ENCODE measurements at places on chromosomes 1 and 21. TPM values are rescaled to one million over a fixed set of nuclear protein-coding genes. Genes with fewer than 3 reads are reported as not detected.

- no peak for DNase-seq
These were observed 4.5 kb downstream of the DLGAP3 start for GRCh38 chr1:34924759-34925555.

DNA sequence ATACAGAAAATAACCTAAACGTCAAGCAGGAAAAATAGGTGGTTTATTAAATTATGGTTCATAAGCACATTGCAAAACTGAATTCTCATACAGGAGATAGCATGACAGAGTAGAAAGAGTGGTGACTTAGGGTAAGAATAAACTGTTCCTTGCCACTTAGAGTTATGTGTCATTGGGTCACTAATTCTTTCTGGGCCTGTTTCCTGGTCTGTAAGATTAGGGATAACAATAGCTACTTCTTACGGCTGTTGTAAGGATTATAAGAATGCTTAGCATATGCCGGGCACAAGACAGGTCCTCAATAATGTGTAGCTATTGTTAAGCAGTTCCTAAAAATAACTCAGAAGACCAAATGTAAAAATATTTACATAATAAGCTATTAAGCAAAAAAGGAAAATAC is 24.2 kb downstream of the SNRNP40 start:
- no peak for DNase-seq

DNA sequence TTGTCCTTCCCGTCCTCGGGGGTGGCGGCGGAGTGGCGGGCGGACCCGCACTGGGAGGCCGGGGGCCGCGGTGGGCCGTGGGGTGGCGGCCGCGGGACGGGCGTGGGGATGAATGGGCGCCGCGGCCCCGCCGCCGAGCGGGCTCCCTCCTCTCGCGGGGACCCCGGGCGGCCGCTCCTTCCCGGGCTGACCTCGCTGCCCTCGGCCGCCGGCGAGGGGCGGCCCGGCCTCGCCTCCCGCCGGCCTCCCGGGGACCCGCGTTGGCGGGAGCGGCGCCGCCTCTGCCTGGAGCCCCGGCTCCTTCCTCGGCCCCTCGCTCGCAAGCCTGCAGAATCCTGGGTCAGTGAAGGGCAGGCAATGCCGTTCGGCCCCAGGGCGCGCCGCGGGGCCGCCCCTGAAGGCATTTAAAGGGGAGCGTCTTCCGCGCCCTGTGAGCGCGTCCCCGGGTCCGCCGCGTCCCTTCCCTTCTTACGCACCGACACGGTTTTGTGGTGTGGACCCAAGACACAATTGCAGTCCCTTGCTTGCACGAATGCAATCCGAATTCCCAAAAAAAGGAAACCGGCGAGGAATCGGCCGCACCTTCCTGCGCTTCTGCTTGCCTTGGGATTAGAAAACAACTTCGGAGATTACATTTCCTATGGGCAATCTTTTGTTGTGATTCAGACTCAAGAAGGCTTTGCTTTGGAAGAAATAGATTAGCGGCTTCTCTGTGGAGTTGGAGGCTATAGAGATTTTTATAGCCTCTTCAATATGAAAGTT is 776 bp downstream of the ITSN1 start:
- peak; percentile 58 for DNase-seq

GRCh38 chr1:112720800-112721199 is 5.7 kb upstream of the PPM1J start:
- DNase-seq = no peak

- DNase-seq = no peak
These were observed 116.8 kb upstream of the ATP1A1 start for GRCh38 chr1:116256286-116256649.

DNA sequence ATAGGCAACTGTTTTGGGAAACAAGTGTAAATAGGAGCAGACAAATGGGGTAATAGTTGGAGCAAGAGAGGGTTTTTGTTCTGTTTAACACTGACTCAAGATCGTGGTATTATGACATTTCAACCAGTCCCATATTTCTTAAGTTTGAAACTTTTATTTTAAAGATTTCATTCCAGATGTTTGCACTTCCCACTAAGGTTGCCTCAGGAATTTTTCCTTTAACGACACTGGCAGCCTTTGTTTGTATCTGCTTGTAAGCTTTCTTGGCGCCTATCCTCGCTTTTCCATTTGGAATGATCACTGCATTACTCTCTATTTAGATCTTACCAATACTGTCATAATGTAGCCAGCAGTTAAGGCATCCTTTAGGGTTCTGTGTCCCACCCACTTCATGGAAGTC is 67.7 kb downstream of the ALG6 start:
- no peak for DNase-seq

DNA sequence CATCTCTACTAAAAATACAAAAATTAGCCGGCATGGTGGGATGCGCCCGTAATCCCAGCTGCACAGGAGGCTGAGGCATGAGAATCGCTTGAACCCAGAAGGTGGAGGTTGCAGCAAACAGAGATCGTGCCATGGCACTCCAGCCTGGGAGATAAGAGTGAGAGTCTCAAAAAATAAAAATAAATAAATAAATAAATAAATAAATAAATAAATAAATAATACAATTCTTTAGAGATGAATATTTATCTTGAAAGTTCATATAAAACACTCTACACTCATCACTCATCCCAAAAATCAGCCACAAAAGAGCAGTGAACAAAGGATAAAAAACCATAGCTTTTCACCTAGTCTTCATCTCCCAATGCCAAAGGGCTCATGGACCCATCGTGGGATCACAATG is 162.2 kb upstream of the C8B start:
- no peak for DNase-seq

DNA sequence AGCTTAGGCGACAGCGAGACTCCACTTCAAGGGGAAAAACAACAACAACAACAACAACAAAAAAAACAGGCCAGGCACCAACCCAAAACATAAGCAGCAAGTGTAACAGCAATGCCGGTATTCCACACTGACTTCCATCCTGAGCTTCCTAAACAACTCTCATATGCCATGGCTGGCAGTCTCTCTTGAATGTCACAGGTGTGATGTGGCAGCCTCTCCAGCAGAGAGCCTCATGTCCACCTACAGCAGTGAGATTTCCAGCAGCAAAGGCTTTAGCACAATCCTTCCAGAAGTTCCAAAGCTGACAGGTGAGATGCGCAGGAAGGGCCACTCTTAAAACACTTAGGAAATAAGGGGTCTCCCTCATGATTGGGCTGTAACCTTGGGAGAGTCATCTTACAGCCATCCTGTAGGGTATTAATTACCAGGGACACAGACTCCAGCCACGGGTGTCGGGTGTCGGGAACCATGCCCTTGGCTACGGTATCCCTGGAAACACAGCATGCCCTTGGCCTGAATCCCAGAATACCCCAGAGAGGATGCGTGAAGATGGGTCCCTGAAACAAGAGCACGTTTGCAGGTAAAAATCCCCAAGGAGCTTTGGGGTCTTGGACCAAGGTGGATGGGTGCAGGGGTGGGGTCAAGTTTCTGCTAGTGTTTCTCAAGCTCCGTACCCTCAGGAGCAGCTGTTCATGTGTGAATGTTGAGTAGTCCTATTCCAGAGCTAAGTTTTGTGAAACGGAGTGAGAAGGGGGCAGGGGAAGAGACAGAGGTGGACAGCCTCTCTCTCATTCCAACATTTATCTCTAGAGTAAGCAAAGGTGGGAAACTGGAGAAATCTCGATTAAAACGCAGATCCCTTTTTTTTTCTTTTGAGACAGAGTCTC is 31.4 kb downstream of the CLSTN1 start:
- DNase-seq = peak; percentile 72

HES5 gene
- 0.22 TPM for total RNA-seq

FMO2 gene
- total RNA-seq = not detected

LCE2A gene
- total RNA-seq = not detected

CDK18 gene
- 44.0 TPM for total RNA-seq

All from H1 (cell line).